Mesangial cell (primary cell): ENCODE measurements at places on chromosomes 3 and 15. TPM values are rescaled to one million over a fixed set of nuclear protein-coding genes. Genes with fewer than 3 reads are reported as not detected.

Gene CLRN1
- not detected in 2 replicates for total RNA-seq

Gene GPR62
- 0.25 and 0.49 TPM in 2 replicates for total RNA-seq

Gene TEX9
- total RNA-seq, result 1.6 and 3.1 TPM in 2 replicates

Gene DUOXA2
- total RNA-seq, result not detected in 2 replicates

Gene RAB43
- 21.0 and 28.6 TPM in 2 replicates for total RNA-seq

Gene ADAMTSL3
- 0.49 and 1.4 TPM in 2 replicates for total RNA-seq

Gene MAP2K1
- total RNA-seq, result 26.1 and 42.0 TPM in 2 replicates

Gene GPR171
- total RNA-seq, result not detected in 2 replicates

Gene C3orf52
- 13.1 and 15.0 TPM in 2 replicates for total RNA-seq

Gene SNX22
- total RNA-seq, result under 0.01 and 0.25 TPM in 2 replicates

Gene PDZRN3
- 0.98 and 1.0 TPM in 2 replicates for total RNA-seq

Gene OXTR
- total RNA-seq, result 5.7 and 29.3 TPM in 2 replicates

Gene GOLGA6B
- total RNA-seq, result not detected in 2 replicates

Gene UTS2B
- 0.13 and 0.33 TPM in 2 replicates for total RNA-seq

Gene P2RY13
- not detected in 2 replicates for total RNA-seq

Gene ACVR2B
- 4.4 and 5.7 TPM in 2 replicates for total RNA-seq

Gene ZNF662
- total RNA-seq, result 1.1 and 1.8 TPM in 2 replicates

Gene AP3B2
- 0.16 and 0.63 TPM in 2 replicates for total RNA-seq

Gene GABRB3
- total RNA-seq, result 0.16 and 2.4 TPM in 2 replicates

Gene ROPN1
- total RNA-seq, result not detected in 2 replicates

Gene CCDC33
- total RNA-seq, result 1.5 TPM in 1 of 2 replicates, not detected in the other

Gene CCK
- not detected in 2 replicates for total RNA-seq
